ENCODE measurements at places on chromosomes 2 and 18.

DNA sequence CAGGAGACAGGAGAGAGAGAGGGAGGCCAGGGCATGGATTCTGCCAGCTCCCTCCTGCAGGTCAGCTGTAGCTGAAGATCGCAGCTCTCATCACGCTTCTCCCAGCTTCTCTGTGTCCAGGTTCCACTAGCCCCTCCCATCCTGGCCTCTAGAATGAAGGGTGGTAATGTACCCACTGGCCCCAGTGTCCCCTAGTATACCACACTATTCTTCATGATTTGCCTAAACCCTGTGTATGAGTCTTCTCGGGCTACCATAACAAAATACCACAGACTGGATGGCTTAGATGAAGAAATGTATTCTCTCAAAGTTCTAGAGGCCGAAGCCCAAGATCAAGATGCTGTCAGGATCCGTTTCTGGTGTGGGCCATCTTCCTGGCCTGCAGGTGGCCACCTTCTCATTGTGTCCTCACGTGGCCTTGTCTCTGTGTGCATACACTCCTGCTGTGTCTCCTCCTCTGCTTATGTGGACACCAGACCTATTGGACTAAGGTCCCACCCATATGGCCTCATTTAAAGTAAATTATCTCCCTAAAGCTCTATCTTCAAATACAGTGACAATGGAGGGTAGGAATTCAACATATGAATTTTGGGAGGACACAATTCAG is 77.3 kb downstream of the TNFRSF11A start:
- no peak for DNase-seq

- no peak for DNase-seq
Observed at GRCh38 chr2:64168756-64169155, 24.5 kb upstream of the PELI1 start.

GRCh38 chr2:75608684-75609333 is 37.8 kb upstream of the MRPL19 start:
- no peak for DNase-seq

- DNase-seq, result no peak
Observed at GRCh38 chr2:127106457-127106990, 430 bp downstream of the BIN1 start.

DNA sequence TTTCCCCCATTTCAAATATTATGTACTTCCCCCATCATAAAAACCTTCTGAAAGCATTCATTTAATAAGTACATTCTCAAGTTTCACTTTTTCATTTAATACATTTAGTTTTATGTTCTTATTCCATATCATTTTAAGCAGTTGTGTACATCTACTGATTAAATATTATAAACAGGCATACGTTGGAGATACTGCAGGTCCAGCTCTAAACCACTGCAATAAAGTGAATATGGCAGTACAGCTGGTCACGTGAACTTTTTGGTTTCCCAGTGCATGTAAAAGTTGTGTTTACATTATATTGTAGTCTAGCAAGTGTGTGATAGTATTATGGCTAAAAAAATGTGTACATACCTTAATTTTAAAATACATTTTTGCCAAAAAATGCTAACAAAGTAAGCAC is 48.7 kb downstream of the TET3 start:
- no peak for DNase-seq

DNA sequence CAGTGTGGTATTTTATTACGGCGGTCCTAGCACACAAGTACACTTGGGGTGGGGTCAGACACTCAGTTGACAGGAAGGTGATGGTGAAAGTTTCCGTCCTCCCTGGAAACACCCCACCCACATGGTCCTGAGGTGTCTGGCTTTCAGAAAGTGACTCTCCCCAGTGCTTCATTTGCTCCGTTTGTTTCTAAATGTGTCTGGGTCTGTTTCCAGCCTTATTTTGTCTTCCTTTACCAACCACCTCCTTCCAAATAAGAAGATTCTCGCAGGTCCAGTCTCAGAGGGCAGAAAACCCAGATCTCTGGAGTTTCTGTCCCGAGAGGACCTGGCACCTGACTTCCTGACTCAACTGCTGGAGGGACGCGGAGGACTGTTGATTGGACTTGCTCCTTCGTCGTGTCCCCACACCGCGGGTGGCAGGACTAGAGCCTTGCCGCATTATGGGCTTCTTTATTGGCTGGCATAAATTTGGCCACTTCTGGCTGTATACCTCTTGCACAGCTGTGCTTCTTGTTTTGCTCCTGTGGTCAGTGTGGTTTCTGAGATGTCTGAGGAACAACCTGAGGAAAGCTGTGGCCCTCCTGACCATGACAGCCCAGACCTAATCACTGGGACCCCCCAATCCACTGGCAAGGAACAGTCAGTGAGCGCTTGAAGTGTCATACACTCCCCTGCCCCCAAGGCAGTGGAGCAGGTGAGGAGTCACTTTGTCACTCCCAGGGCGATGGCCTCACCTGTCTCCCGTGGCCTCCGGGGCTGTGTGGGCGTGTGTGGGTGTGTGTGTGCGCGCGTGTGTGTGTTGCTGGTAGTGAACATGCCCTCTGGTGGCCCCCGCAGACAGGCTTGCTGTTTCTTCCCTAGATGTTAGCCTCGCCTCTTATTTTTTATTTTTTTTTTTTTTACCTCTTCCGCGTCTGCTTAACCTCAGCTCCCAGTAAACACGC is 45.6 kb downstream of the MEX3C start:
- DNase-seq, result no peak

DNA sequence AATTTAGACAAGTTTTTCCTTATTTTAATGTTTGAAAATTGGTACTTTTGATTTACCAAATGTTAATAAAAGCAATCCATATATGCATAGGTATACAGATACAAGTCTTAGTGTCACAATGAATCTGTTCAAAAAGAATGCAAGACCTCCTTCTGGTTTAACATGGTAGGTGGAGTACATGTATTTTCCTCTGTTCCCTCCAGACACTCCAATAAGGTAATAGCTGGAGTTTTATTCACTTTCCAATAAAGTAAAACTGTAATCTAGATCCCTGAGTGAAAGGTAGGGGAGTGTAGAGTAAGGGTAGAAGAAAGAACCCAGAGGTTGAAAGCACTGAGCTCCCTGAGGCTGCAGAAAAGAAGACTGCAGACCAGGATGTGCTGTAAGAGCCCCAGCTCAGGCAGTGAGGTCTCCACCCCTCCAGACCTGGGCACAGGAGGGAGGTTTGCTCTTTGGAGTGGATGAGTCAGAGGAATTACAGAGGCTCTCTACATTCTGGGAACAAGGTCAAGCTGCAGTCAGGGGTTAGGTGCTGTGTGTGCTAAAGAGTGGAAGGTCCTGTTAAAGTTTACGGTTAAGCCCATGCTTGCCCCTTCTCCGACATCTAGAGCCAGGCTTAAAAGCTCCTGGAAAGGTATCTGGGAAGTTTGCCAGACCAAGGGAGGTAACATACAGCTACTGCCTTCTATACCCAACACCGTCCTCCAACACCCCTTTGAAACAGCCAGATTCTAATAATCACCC is 27.6 kb upstream of the STAT1 start:
- DNase-seq, result no peak

- DNase-seq, result no peak
Observed at GRCh38 chr2:128292599-128293425, 25.9 kb downstream of the HS6ST1 start.

- no peak for DNase-seq
Observed at GRCh38 chr2:95047629-95048510, 22.4 kb downstream of the MAL start.

GRCh38 chr2:169071455-169071854 is 2.1 kb downstream of the DHRS9 start:
- no peak for DNase-seq

DNA sequence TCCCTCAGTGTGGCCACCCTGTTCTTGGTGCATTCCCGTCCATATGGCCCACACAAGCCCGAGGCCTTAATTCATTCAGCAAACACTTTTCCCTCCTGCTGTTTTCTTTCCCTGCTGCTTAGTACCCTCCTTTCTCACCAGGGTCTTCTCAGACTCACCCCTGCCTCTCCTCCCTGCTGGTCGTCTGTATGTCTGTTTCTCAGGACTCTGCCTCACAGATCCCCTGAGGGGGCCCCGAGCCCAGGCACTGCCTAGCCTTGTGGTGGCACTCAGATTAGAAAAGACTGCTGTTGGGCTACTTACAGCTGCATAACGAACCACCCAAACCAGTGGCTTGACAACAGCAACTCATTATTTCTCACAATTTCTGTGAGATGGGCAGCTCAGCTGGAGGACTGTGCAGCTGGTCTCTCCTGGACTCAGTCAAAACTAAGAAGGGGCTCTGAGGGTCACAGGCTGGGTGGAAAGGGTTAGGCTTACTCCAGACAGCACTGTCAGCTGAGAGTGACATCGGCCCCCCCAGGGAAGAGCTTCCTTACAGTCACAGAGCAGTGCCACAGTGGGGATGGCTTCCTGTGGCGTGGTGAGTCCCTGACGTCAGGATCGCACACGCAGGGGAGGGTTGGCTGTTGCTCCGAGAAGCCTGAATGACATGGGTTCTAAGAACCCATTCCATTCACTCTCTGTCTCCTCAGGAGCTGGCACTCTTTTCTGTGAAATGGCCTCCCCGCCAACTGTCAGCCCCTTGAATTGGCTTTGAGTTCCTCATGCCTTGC is 139.0 kb downstream of the UXS1 start:
- DNase-seq, result no peak
